ENCODE measurements at places on chromosomes 6 and 20.

DNA sequence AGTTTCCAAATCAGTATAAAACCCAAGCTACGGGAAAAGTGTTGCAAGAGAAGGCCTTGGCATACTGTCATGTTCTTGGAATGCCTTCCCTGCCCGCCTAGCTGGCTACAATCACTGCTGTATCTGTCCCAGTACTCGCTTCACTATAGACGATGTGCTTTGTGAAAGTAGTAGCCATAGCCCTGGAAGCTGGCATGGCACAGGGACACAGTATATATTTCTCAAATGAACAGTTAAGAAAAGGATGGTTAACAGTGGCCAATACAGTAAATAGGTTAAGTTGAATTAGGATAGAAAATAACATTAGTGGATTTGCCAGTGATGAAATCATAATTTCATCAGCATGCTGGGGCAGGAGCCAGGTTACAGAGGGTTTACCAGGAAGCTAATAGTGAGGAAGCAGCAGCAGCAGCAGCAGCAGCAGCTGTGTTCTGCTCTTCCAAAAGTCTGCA, 499.3 kb downstream of the CDKAL1 start:
- peak; percentile 95 for DNase-seq

DNA sequence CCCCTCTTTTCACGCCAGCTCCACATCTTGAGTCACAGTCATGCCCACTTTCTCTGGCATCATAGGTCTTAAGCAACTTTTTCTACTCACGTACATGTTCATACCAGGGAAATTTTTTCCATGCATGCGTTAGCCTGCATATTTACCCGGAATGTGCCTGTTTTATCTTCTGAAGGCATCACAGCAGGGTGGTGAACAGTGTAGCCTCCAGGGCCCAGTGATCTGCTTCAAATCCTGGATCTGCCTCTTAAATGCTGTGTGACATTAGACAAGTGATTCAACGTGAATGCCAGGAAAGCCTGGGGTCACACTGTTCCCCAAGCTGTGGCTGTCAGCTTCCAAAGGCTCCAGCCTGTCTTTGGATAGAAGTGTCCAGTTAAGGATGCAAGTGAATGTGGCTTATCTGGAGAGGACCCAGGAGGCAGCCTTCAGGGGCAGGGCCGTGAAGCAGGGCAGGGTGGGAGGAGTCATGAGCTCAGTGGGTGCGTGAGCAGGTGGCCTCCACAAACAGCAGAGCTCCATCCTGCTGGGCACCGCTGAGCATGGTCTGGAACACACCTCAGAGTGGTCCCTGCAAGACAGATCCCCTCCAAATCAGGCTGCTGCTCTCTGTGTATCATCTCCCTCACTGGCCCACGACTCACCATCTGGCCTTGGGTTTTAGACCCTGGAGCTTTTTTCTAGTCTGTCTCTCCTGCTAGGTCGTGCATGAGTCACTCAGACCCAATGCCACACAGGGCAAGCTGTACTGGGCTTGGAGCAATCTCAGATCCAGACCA, 30.4 kb upstream of the CD93 start:
- peak; percentile 37 for DNase-seq

GRCh38 chr6:111750153-111750552, 123.1 kb downstream of the FYN start:
- DNase-seq = no peak

- DNase-seq = no peak
Measured at GRCh38 chr6:82038631-82039030, 208.9 kb downstream of the IBTK start.

- DNase-seq = no peak
Measured at GRCh38 chr6:13724182-13724581, 12.5 kb upstream of the RANBP9 start.
